ENCODE measurements at places on chromosomes 11 and 22. TPM values are rescaled to one million over a fixed set of nuclear protein-coding genes. Genes with fewer than 3 reads are reported as not detected.

DNA sequence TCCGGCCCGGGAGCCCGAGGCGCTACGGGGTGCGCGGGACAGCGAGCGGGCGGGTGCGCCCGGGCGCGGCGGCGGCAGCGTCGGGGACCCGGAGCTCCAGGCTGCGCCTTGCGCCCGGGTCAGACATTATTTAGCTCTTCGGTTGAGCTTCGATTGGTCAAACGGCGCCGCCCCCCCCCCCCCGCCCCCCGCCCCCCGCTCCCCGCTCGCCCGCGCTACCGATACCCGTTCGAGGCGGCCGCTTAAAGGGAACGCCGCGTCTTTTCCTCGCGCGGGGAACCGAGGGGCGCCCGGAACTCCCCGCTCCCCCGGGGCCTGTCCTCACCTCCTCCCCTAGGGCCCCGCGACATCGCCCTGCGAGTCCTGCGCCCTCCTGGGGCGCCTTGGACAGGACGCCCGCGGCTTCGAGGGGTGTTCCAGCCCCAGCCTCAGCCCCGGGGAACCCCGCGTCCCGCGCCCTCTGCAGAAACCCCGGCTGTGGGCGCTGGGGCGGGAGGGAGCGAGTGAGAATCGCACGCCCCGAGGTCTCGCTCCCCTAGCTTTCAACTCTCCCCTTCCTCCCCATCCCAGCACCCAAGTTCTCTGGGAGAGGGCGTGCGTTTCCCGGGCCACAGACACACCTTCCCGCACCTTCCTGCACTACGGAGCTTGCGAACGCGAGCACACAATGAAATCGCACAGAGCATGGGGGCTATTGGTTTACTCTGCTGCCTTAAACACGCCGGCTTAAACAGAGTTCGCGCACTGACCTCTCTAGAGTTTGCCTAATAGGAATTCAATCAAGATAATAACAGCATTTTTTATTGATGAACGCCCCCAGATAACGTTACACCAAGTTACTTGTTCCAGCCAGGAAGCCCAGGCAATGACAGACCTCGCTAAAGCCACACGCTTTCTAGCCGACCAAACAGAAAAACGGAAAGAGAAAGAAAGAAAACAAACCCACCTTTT is at the start of gene BDNF:
Gene BDNF, minus strand, starts transcription at position 105 of the 951 bp plus-strand sequence. CDS start 41,891 bp downstream, outside the sequence.
- DNase-seq: peak; percentile 16

The SLC22A6 gene
- total RNA-seq: not detected

GRCh38 chr11:73291781-73292524 is 16.1 kb upstream of the ARHGEF17 start:
- DNase-seq: no peak

DNA sequence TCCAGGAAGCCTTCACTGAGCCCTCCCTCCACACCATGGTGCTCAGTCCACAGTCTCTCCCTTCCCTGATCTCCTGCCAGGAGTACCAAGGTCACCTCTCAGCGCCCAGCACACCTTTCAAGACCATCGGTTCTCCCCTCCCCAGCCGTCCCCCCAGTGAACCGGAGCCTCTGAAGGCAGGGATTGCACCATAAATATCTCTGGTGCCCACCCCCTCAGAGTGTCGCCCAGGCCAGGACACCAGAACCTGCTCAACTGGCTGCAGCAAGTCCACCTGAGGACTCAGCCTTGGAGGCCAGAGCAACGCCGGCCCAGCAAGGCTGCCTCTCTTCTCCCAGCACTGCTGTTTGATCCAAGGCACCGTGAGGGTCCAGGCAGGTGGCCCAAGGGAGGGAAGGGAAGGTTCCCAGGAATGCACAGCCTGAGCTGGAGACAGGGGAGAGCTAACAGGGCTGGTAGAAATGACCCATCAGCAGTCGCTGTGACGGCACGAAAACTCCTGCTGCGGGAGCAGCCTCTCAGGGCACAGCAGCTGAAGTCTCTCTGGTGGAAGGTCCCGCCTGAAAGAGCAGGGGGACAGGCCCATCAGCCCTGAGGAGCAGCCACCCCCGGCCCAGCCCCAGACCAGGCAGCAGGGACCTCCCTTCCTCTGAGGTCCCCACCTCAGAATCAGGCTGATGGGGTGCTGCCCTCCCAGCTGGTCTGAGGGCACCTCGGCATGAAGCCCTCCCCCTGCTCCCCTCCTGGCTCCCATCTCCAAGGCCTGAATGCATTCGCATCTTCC is 80.3 kb downstream of the BUD13 start:
- DNase-seq: no peak

- DNase-seq: no peak
These were observed 2.2 kb upstream of the NEFH start for GRCh38 chr22:29477723-29478318.

DNA sequence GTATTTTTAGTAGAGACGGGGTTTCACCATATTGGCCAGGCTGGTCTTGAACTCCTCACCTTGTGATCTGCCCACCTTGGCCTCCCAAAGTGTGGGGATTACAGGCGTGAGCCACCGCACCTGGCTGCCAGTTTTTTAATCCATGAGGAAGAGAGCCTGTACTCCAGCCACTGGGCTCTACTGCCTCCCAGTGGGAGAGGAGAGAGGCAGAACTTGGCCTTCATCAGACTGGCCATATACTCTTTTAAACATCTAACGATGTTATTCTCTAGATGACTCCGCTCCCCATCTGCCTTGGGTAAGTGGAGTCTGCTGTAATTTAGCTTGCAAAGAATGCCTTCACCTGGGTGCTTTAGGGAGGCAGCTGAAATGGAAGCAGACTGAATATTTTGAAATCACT is 34.6 kb downstream of the SLC6A5 start:
- DNase-seq: no peak

- DNase-seq: peak; percentile 19
These were observed 42.6 kb downstream of the ACER3 start for GRCh38 chr11:76903325-76903724.

DNA sequence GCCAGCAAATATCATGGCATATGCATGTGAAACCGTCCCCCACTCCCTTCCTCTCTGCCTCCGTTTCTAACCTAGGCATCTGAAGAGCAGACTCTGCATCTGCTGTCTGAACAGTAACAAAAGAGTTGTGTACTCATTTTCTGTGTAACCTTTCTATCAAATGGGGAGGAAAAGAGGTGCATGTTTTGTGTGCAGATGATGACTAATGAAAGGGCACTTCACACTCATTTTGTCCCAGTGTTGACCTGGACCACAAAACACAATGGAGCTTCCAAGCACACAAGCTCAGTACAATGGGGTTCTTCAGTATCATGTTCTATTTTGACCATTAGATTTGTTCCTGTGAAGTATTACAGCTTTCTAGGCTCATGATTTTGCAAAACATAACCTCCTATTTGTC is 13.0 kb downstream of the JHY start:
- DNase-seq: peak; percentile 78

DNA sequence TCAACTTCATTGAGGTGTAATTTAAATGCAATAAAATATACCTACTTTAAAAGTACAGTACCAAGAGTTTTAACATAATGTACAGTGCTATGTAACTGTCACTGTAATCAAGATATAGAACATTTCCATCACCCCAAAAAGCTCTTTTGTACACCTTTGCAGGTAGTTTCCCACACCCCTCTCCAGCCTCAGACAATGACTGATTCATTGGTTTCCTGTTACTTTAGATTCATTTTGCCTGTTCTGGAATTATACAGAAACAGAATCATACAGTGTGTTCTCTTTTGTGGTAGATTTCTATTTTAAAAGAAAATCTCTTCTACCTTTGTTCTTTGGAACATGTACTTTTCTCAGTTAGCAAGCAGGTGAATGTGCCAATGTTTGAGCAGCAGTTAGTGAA is 38.2 kb downstream of the SHISA8 start:
- DNase-seq: no peak

The FSHB gene
- total RNA-seq: not detected

DNA sequence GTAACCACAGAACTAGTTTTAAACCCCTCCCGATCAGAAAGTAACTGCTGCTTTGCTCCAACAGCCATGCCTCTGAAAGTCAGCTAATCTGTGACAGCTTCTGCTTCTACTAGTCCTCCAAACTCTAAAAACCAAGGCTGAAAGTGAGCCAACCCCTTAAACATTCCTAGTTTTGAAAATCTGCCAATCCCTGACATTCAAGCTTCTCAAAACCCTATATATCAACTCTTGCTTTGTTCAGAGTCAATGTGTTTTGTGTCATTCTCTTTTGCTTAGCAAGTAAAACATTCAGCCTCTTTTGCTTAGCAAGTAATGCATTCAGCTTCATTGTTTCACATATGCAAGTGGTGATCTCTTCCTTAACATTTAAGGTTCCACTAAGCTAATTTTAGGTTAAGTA is 56.9 kb downstream of the ATG16L2 start:
- DNase-seq: no peak

The CCDC89 gene
- 5.8 TPM for total RNA-seq

- no peak for DNase-seq
These were observed 4.9 kb downstream of the MS4A15 start for GRCh38 chr11:60761436-60762190.

The UBE2L6 gene
- 24.7 TPM for total RNA-seq

The MOGAT2 gene
- not detected for total RNA-seq

DNA sequence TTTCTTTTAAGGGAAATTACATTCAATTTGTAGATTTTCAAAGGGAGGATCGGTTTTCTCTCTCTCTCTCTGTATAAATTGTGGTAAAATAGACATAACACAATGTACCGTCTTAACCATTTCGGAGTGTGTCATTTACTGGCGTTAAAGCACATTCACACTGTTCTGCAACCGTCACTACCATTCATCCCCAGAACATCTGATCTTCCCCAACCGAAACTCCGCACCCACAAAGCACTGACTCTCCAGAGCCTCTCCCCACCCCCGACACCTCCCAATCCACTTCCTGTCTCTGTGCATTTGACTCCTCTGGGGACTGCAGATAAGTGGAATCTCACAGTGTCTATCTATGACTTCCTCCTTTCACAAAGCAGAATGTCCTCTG is 15.9 kb upstream of the GRAMD4 start:
- DNase-seq: no peak

GRCh38 chr22:27941143-27941542 is 22.1 kb upstream of the PITPNB start:
- no peak for DNase-seq

GRCh38 chr11:3613998-3614741 is 27.6 kb downstream of the ART5 start:
- no peak for DNase-seq

GRCh38 chr22:19577422-19577966 is 53.3 kb upstream of the CLDN5 start:
- DNase-seq: no peak

The ACTN3 gene
- not detected for total RNA-seq

GRCh38 chr22:19823902-19824211 is 30.8 kb downstream of the GNB1L start:
- no peak for DNase-seq

GRCh38 chr11:126318574-126319373 is 14.9 kb downstream of the DCPS start:
- DNase-seq: peak; percentile 45

DNA sequence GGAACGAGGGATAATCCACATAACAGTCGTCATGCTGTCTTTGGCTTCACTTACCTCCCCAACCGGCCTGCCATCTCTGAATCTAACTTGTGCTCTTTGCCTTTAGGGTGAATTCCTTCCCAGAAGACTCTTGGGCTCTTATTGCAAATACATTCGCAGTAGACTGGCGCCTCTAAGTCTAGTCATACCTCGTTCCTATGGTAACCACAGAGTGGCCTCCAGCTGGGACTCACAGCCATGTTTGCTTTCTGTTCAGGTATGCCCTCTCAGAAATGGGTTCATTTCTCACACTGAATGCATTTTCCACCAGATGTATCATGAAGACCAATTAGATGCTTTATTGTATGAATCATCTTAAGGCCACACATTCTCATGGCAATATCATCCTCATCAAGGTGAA is 112.7 kb downstream of the FAR1 start:
- DNase-seq: no peak

The C1QTNF5 gene
- 15.7 TPM for total RNA-seq

- no peak for DNase-seq
These were observed 25.0 kb downstream of the MED15 start for GRCh38 chr22:20532256-20532993.

GRCh38 chr22:37775785-37776638 is 31.7 kb upstream of the GCAT start:
- DNase-seq: no peak

The ZBTB16 gene
- total RNA-seq: 53.7 TPM

- no peak for DNase-seq
These were observed 37.5 kb downstream of the C11orf91 start for GRCh38 chr11:33663121-33663520.

DNA sequence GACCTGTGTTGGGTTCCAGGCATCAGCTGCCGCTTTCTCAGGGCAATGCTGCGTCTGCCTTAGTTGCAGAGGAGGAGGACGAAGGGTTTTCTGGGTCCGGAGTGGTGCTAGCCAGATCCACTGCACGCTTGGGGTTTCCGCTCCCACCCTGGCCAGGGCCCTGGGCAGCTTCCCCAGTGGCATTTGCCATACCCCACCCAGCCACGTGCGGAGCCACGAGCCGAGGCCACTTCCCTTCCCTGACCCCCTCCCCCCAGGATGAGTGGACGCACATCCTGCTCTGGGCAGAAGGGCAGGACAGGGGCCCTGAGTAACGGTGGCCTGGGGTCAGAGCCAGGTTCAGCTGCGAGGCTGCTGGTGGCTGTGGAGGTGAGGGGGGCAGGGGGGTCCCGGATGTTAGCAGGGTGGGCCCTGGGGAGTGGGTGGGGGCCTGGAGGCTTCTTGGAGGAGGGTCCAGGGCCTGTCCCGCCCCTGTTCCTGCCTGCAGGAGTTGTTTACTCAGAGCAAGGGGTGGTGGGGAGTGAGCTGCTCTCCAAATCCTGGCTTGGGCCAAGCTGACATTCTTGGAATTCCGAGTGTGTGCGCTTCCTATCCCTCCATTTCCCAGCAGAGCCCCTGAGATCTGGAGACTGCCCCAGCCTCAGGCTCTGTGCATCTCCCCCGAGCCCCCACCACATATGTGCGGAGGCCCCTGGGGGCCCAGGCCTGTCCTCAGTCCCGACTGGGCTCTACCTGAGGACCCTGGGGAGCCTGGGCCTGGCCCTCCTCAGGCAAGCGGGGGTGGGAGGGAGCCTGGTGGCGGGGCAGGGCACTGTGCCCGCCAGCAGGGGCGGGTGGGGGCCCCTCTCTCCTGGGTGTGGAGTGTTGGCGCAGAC is 1.4 kb downstream of the TSPAN4 start:
- peak; percentile 90 for DNase-seq

The SMC1B gene
- total RNA-seq: not detected

The SLC25A45 gene
- total RNA-seq: 0.65 TPM

- DNase-seq: no peak
These were observed 13.0 kb upstream of the SLC39A13 start for GRCh38 chr11:47395223-47396048.

DNA sequence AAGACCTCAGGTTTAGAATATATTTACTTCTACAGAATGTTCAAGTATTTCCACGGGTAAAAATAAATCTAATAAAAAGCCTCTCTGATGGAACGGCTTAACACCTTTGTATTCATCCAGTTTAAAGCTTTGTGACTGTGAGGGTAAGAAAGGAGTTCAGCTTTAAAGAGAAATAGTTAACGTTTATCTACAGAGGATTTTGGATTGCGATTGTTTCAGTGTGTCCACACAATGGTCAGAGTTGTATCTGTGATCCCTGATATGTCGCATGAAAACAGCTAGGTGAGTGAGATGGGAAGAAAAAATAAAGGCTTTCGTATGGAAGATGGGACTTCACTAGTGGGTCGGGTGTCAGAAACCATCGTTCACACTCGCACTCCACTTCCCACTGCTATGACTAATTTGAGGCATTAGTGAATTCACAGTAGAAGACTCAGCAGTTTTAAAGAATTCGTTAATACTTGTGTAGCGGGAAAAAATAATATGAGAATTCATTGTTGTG is 1.6 kb downstream of the APLP2 start:
- peak; percentile 57 for DNase-seq

GRCh38 chr22:46549971-46550641 is 12.7 kb upstream of the CELSR1 start:
- DNase-seq: no peak

All from renal cortical epithelial cell (primary cell).